ENCODE measurements at places on chromosomes 1 and 21.
A peak's percentile ranks its signal among the peaks of the same experiment; 100 is the strongest.

GRCh38 chr1:91651661-91652071, 151.0 kb downstream of the CDC7 start:
- H3K4me1 ChIP-seq: no peaks in the 10 kb centered on the region
- H3K36me3 ChIP-seq: no peaks in the 10 kb centered on the region
- no peak overlapping the region for H3K4me3 ChIP-seq
- no peaks in the 10 kb centered on the region for H3K27me3 ChIP-seq
- no peak overlapping the region for H3K27ac ChIP-seq
- DNase-seq: no peak

GRCh38 chr1:220032911-220033310, 13.4 kb downstream of the EPRS1 start:
- peaks cover 20% of the 10 kb centered on the region for H3K36me3 ChIP-seq
- DNase-seq: no peak
- H3K4me1 ChIP-seq: peaks cover 7% of the 10 kb centered on the region
- H3K27me3 ChIP-seq: no peaks in the 10 kb centered on the region
- H3K27ac ChIP-seq: no peak overlapping the region

- H3K27me3 ChIP-seq: no peaks in the 10 kb centered on the region
- peak overlapping the region; percentile 93 for H3K27ac ChIP-seq
- H3K36me3 ChIP-seq: peaks cover 11% of the 10 kb centered on the region
- DNase-seq: peak; percentile 56
These were observed 676 bp downstream of the MORC3 start for GRCh38 chr21:36320421-36321324.

- peaks cover 23% of the 10 kb centered on the region for H3K4me1 ChIP-seq
- H3K4me3 ChIP-seq: peak within 1 kb of the TSS; percentile 79
- H3K27me3 ChIP-seq: peaks cover 47% of the 10 kb centered on the region
- peak; percentile 68 for DNase-seq
- H3K27ac ChIP-seq: no peak within 1 kb of the TSS
- no peaks in the 10 kb centered on the region for H3K36me3 ChIP-seq
These were observed at the start of gene BACE2 for GRCh38 chr21:41167348-41168342. TSS of gene BACE2 (plus strand) at chr21:41168160. CDS start at chr21:41168264, 104 bp downstream.

- DNase-seq: no peak
- no peaks in the 10 kb centered on the region for H3K27me3 ChIP-seq
These were observed 477.2 kb downstream of the BRINP3 start for GRCh38 chr1:190000365-190000872.

Data from progenitor cell of endocrine pancreas (in vitro differentiated cells).